ENCODE measurements at places on chromosomes 11 and 22.
A peak's percentile ranks its signal among the peaks of the same experiment; 100 is the strongest.

- no peak for DNase-seq
These were observed 5.8 kb upstream of the HMBS start for GRCh38 chr11:119078675-119079420.

- no peak for DNase-seq
These were observed 180.6 kb downstream of the ADAMTS15 start for GRCh38 chr11:130629039-130629438.

DNA sequence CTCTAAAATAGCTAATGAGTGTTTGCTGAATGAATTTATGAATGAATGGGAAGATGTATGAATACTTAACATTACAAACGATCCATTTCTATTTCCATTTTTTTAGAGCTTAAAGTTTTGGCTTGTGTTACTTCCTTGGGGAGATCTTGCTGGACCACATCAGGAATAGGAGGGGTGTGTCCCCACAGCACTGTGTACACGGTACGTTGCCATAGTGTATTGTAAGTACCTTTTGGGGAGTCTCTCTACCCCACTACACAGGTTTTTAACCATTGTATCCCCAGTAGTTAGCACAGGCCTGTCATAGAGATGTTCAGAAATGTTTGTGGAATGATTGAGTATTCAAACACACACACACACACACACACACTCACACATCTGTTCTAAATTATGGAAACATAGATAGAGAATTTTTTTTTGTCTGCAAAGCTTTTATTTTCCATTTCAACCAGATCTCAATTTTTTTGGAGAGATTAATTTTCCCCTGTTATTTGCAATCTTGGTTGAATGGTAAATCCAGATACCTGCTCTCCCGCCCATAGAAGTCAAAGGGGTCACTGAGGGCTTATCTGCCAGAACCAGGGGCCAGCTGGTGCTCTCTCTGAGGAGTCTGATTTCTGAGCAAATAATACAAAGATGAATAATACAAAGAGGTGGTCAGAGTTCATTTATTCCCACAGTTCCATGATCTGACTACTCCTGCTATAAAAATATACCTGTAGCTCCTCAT, 471.0 kb downstream of the INSC start:
- DNase-seq = no peak

DNA sequence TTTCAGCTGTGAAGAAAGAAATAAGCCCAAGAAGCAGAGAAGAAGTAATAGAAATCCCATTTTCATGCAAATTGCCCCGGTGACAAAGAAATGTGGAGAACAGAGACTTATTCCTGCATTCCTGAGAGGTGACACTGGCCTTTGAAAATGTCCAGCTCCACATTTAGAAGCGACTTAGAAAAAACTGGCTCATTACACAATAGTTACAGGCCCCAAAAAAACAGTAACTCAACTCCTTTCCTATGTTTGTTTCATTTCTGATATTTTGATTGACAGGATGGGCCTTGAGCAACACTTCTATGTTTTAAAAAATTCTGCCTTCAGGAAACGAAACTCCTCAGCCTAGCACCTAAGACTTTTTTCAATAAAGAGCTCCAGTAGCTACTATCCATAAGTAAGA, 726.9 kb upstream of the TENM4 start:
- DNase-seq = no peak

DNA sequence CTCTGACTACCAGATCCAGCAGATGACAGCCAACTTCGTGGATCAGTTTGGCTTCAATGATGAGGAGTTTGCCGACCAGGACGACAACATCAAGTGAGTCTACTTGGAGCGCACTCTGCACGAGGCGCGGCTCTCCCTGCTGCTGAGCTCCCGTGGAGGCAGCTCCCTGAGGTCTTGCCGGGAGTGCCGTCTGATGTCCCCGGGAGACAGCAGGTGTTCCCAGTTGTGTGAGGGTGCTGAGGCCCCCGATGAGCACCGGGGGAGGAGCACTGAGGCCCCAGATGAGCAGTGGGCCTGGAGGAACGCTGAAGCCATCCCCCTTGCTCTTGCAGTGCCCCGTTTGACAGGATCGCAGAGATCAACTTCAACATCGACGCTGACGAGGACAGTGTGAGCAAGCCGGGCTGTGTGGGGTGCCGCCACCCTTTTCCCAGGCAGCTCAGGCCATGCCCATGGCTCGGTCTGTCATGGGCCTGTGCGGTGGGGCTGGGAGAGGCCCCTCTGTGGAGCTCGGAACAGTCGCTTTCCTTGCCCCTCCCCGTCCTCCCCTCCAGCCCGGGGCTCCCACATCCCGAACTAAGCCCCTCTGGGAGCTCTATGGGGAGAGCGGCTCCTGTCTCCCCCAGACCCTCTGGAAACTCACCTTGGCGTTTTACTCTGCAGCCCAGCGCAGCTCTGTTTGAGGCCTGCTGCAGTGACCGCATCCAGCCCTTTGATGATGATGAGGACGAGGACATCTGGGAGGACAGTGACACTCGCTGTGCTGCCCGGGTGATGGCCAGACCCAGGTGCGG, 37.1 kb downstream of the SBF1 start:
- no peak for DNase-seq

GRCh38 chr11:127993281-127993680, 594.1 kb downstream of the ETS1 start:
- DNase-seq = no peak

DNA sequence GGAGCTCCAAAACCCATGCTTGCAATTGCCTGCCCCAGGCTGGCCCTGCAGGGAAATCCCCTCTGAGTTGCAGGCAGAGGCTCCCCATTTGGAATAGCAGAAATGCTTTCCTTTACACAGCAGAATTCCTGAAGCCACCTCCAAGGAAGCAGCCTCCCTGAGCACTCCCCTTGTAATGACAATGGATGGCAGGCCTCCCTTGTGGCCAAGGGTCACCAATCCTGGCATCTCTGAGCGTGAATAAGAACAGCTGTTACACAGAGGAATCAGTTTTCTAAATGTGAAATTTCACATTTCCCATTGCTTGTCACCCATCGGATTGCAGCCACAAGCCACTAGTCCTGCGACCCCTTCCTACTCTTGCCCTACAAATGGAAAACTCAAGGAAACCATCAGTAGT, 107.6 kb downstream of the GALNT18 start:
- no peak for DNase-seq

- no peak for DNase-seq
These were observed 8.0 kb downstream of the DENND6B start for GRCh38 chr22:50318698-50319411.

DNA sequence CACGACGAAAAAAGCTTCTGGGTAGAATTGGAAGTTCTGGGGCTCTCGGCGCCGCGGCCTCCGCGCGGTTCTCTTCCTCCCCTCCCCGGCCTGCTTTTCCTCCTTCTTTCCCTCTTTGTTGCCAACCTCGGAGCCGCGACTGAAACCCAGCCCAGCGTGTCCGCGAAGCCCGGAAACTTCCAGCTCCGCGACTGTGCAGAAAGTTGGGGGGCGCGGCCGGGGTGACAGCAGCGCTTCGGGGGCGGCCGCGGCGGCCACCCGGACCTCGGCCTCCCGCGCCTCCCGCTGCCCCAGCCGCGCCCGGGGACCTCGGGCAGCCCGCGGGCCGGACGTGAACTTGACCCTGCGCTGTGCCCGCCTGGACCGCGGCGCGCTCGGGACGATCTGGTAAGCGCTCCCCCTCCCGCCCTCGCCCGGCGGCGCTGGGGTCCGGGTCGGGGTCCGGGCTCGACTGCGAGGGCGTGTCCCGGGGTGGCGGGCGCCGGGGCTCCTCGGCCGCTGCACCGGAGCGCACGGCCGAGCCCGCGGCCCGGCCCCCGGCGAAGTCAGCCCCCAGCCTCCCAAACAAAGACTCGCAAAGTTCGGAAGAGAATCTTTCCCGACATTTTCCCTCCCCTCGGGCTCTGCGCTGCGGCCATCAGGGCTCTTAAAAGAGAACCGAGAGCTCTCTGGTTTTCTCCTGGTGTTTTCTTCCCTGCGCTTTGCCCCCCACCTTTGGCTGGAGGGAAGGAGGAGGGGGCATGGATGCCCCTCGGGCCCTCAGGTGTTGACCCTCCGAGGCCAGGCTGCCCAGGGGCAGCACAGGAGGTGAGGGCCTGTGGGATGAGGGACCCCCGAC, 67.9 kb upstream of the WNT7B start:
- peak; percentile 41 for DNase-seq

GRCh38 chr11:27526535-27526934, 20.0 kb upstream of the LIN7C start:
- no peak for DNase-seq

GRCh38 chr11:61787928-61788491, 4.4 kb downstream of the TMEM258 start:
- DNase-seq = peak; percentile 49
